ENCODE measurements at places on chromosomes 3 and 15.

DNA sequence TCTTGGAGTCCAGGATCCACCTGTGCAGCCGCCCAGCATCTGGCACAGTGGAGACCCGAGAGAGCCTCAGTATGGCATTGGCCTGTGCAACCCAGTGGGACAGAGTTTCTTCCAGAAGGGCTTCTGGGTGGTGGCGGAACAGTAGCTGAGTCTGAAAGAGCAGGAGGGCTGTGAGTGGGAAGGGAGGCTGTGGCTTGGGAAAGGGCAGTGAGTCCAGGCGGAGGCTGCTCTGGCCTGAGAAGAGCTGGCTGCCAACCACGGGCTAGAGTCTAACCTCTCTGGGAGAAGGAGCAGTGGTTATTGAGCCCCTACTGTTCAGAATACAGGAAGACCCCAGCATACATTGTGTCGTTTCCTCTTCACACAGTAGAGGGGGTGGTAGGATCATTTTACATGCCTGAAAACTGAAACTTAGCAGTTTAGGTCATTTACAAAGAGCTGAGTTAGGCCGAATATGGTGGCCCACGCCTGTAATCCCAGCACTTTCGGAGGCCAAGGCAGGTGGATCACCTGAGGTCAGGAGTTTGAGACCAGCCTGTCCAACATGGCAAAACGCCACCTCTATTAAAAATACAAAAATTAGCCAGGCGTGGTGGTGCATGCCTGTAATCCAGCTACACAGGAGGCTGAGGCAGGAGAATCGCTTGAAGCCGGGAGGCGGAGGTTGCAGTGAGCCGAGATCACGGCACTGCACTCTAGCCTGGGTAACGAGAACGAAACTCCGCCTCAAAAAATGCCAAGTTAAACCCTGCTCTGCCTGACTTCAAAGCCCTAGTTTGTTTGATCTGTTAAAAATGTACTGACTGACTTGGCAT lies 3.2 kb downstream of the AEN start:
- DNase-seq = no peak

DNA sequence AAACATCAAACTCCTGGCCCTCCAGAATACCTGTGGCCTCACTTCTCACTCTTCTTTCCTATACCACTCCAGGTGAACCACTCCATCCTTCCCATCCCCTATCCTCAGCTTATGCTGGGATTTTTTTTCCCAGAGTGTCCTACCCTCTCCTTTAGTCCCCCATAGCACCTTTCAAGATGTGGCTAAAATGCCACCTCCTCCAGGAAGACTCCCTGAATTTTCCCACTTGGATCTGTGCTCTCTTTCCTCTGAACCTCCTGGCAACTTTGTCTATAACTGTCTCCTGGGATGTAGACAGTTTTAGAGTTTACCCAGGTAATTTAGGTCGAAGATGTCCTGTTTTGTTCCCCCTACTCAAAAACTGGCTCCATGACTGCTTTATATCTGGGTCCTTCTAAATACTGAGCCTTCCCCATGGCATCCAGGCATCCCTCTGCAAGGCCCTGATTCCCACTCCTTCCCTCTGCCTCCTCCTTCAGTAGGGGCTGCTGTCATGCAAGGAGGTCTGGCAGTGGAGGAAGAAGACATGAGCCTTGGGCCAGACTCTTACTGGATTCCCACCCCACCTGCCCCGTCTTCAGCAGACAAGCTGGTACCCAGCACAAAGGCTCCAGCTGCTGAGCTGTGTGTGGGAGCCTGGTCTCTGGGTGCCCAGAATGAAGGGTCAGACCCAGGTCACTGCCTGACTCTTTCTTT lies 161.5 kb downstream of the SMAD6 start:
- DNase-seq = no peak

DNA sequence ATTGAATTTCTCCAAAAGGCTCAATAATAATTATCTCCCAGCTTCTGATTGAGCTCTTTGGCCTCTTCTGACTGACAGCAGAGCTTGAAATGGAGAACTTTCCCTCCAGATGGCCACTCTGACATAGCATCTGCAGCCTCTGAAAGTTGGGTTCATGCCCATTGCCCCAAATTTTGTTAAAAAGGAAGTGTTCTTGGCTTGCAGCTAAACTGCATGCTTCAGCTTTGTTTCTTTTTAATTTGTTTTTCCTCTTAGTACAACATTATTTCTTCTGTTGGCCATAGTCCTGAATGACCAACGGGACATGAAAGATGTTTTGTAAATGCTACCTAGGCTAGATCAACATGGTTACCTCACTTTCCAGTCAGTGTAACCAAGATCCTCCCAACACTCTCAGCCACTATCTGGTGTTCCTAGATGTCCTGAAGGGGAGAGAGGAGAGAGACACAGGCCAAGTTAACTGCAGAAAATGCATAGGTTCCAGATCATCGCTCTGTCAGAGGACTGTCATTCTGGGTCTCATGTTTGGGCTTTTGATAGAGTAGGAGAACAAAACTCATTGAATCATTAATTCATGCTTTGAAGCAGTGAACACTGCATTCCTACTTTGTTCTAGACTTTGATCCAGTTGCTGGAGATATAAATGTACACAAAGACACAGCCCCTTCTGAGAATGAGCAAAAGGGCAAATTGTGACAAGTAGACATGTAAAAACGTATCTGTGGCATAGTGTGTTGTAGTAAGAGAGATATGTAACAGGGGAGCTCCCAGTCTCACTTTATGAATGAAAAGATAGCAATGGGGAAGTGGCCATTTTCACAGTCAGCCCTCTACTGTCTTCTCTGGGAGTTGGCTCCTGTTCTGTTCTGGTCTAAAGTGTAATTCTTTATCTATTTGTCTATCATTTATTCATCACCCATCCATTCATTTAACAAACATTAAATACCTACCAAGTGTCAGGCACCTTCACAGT lies 156.2 kb downstream of the ZNF621 start:
- DNase-seq = no peak

DNA sequence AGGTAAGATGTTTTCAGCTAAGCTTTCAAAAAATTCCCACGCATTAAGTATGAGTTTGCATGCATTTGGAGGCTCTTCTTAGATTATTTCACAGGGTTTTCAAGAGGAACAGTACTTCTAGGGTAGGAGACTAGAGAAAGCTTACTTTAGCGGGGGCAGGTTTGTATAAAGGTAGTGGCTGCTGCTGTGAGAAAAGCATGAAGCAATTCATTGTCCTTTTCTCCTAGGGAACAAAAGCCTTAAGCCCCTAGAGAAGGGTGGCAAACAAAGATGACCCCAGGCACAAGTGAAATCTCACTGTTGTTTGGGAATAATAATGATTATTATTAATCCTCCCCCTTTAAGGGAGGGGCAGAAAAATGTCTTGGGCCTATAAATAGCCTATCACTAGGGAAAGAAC lies 310.7 kb downstream of the DIPK2A start:
- DNase-seq = no peak

DNA sequence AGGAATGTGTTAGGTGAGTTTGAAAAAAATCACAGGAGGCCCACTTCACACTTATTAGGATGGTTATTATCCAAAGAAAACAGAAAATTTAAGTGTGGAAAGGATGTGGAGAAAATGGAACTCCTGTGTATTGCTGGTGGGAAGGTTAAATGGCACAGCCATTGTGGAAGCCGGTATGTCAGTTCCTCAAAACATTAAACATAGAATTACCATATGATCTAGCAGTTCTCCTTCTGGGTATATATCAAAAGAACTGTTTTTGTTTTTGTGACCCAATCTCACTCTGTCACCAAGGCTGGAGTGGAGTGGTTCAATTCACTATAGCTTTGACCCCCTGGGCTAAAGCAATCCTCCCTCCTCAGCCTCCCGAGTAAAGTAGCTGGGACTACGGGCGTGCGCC lies 10.4 kb upstream of the ZFYVE19 start:
- no peak for DNase-seq

GRCh38 chr3:17201538-17201937 lies 316.8 kb downstream of the PLCL2 start:
- DNase-seq = no peak

GRCh38 chr3:115784739-115785536 lies 161.6 kb downstream of the GAP43 start:
- DNase-seq = no peak

- DNase-seq = no peak
Measured at GRCh38 chr3:48652923-48653715, 9.6 kb downstream of the CELSR3 start.

DNA sequence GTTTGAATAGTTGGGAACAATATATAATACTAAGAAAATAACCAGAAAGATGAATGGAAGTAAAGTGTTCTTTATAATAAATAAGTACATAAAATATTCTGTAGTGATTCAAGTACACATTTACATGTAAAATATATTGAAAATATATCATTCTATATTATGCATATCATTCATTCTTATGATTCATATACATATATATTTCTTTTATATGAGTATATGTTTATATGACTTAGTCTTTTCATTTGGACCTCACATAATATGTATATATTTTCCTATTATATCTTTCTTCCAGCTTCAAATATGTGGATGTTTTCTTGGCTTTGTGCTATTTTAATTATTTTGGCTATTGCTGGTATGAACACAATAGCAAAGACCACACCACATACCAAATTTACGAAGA lies at the start of gene OTOL1:
TSS of gene OTOL1 (plus strand) at position 301 of the 400 bp plus-strand sequence. CDS start at position 301, 0 bp downstream.
- DNase-seq = no peak

GRCh38 chr3:71355862-71356261 lies 227.7 kb downstream of the FOXP1 start:
- no peak for DNase-seq

- no peak for DNase-seq
Measured at GRCh38 chr3:182668974-182669373, 124.3 kb upstream of the ATP11B start.

DNA sequence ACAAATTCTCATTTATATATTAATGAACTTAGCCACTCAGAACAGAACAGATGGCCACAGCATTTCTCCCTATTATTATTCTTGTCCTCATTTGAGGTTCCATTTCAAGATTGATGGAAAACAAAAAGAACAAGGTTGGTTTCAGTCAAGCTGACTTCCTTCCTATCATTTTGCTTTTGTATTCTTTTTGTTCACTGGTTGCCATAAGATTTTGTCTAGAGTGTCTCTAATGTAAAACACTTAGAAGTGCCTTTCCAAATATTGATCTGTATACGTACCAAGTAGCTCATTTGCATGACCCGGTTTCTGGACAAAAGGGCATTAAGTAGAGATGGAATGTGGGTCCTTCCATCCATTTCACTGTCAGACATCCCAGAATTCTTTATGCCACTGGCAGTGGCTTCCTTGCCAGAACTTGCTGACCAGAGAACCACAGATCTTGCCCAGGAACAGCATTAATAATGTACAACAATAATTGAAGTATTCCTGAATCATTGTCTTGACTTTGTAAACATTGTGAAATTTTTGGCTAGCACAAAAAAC lies 63.8 kb downstream of the PEX5L start:
- DNase-seq = no peak

DNA sequence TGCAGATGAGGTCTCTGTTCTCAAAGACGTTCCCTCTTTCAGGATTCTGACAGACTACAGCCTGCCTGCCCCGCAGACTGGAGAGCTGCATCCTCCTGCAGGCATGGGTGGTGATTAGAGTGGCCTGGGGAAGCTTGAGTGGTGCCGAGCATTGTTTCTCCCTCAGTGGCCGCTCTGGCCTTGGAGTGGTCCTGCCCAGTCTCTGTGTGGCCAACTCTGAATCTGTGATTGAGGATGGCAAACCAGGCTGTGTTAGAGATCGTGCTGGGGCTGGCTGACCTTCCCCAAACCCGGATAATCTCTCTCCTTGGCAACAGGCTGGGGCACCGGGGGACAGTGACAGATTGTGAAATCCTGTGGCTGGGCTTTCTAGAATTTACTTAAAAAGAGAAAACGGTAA lies 11.0 kb upstream of the ADCY5 start:
- DNase-seq = no peak

DNA sequence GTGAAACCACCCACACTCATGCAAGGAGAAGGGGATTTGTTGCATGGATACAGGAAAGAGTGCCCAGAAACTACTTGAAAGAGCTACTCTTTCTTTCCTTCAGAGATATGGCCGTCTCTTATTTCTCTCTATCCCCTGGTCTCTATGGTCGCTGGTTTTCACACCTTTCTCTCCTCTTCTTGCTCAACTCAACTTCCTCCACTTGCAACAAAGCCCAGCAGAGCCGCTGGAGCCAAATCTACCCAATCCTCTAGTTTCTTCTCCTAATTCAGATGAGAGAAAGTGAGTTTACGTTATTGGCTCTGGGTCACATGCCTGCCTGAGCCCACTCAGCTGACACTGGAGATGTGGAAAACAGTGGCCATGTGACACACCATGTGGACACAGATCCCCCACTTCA lies 215.2 kb downstream of the OSBPL10 start:
- no peak for DNase-seq

- no peak for DNase-seq
Measured at GRCh38 chr3:197006446-197006845, 23.2 kb downstream of the MELTF start.

DNA sequence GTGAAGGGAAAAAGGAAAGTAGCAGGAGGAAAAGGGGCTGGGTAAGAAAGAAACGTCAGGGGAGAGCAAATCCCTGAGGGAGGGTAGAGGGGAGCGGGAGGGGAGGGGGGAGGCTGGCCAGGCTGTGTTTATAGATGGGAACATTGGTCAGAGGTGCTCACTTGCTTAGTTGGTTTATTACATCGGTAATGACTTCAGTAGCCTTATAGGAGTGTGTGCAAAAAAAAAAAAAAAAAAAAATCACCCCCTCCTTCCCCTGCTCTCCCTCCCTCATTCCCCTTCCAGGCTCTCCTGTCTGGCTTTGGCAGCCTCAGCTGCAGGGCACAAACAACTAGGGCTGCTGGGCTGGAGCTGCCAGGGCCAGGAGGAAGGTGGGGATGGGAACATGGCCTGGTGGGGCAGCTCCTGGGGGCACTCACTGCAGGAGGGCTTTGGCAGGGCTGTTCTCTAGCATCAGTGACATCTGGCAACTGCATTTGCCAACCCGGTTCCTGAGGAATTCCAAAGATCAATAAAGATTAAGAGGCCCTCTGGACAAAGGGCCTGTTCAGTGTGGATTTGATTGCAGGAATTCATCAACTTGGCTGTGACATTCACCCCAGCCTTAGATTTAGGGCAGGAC lies 334.5 kb upstream of the FRG2C start:
- DNase-seq = peak; percentile 38

GRCh38 chr3:65556934-65557577 lies 481.7 kb downstream of the MAGI1 start:
- DNase-seq = no peak

DNA sequence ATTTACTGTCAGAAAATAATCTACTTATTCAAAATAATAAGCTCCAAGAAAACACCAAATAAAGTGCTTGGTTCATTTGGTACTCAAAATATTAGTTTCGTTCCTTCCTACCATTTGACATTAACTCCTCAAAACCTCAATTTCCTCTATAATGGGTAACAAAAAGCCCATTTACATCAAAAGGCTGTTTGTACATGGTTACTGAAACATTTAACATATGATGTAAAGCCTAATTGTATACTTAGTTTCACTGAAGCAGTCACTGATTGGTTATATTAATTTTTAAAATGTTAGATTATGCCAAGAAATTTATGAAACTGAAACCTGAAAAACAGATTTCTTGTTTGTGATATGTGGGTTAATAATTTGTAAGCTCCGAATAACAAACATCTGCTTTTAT lies 14.7 kb downstream of the XRN1 start:
- no peak for DNase-seq

GRCh38 chr3:11705049-11705448 lies 61.3 kb upstream of the VGLL4 start:
- no peak for DNase-seq
